ENCODE measurements at places on chromosomes 4 and X.

DNA sequence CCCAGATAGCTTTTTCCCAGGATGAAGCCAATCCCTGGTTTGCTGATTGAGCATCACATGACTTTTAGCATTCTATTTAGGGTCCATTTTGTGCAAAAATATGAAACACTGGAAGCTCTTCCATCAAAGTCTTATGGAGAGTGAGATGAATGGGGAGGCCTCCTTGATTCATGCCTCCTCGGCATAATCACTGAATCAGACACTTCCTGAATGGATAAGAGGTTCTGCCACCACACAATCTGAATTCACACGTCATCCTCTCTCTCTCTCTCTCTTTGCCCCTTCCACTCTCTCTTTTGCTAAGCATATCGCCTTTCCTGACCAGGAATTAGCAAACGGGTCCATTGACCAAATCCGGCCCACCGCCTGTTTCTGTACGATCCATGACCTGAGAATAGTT, 68.7 kb downstream of the CRMP1 start:
- no peak for DNase-seq

- no peak for DNase-seq
Measured at GRCh38 chrX:71269801-71270395, 13.5 kb upstream of the NONO start.

DNA sequence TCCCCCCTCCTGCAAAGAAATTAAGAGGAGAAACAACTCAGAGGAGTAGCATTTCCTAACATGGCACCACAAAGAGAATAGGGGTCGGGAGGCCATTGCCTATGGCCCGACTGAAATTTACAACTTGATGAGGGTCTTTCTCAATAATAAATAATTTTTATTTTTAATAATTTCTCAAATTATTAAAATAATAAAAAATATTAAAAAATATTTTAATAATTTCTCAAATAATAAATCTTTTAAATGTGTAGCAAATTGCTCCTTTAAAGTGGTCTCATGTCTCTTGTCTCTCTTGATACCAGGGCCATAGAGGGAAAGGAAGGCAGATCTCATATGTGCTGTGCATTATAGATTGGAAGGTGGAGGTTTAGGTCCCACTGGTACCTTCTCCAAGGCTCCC, 49.2 kb upstream of the MTMR1 start:
- DNase-seq = no peak

DNA sequence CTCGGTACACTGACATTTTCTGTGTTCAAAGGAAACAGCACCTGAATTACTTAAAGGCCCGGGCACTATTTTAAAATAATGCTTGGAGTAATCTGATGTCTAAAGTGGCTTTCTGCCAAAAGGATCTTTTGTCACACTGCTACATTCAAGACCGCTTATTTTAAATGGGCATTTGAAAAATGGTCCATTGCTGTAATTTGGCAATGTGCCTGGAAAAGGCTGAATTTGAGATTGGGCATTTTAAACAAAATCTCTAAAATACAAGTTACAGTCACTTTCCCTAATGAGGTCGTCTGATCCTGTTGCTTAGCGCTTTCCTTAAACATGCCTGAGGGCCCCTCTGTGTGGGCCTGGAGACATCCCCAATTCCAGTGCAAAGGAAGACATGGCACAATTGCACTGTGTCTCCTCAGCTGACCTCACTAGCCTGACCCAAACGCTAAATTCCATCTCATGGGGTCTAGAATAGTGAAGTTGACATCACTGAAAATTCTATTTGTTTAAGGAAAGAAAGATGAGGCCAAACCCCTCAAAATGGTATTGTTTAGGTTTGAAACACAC, 214.2 kb downstream of the GPC3 start:
- no peak for DNase-seq

DNA sequence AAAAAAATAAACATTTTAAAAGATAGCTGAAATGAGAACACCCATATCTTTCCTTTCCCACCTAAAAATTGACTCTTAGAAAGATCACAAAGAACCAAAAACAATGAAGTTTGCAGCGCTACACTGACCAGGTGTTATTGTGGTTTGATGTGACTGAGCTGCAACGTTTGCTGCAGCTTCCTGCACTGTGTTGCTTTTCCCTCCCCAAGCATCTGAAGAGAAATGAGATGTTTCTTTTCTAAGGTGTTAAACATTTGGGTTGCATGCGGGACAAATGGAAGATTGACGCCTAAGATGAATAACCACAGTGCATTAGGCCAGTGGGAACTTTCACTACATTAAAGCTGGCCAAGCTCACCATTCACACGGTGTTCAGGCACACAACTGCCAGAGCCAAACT, 8.9 kb downstream of the LEF1 start:
- no peak for DNase-seq

GRCh38 chr4:77595364-77595973, 10.2 kb upstream of the CXCL13 start:
- DNase-seq = no peak

GRCh38 chrX:150044556-150044955, 106.3 kb upstream of the EOLA2 start:
- DNase-seq = no peak

DNA sequence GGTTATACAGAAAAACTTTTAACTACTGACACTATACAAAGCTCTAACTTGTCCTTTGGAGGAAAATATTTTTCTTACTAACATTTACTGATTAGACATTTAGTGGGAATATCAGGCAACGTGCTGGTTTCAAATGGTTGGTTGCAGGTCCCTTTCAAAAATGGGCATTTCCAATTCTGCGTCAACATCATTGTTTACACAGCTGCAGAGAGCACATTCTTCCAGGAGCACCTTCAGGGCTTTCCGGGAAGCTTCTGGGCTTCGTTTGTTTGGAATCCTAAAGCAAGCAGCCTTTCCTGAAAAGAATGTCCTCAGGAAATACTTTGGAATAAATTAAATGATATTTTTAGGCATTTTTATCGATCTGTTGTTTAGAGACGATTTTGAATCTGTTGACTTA, 289.7 kb downstream of the TRIML1 start:
- DNase-seq = no peak
